AG09309 (cell line): ENCODE measurements at places on chromosomes 12 and 14.
A peak's percentile ranks its signal among the peaks of the same experiment; 100 is the strongest.

GRCh38 chr12:120522568-120522967 is 6.4 kb downstream of the COQ5 start:
- DNase-seq, result no peak

DNA sequence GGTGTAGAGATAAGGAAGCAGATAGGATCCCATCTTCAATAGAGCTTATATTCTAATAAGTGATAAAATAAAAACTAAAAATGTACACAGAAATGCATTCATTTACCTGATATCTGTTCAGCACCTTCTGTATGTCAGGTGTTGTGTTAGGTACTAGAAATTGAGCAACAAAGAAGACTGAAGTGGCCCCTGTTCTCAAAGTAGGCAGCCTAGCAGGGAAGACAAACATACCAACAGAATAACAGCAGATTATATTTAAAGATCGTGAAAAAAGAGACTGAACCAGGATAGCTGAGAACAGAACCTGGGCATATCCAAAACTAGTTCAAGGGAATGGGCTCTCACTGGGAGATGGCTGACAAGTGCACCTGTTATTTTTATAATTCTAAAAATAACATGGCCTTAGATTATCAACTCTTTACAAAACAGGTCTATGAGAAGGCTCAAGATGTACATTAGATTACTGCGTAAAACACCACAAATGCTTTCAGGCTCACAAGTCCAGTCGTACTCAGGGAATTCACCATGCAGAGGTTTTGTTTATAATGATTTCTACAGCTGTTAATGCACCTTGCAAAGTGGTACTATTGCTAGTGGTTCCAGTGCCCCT is 16.4 kb downstream of the ANO6 start:
- no peak for DNase-seq

DNA sequence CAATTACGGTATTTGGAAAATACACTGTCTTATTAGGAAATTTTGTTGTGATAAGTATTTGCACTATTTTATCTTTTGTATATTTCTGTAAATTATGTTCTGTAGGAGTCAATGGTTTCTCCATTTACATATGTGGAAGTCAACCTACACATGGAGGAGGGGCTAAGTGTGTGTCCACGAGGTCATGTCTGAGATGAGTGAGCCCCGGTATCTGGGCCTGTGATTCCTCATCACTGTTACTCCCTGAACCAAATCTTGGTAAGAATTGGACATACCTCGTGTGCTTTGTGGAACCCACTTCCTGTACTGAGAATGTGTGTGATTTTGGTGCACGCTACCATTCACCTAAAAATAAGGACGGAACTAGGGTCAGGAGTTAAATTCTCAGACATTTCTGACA is 1105.5 kb downstream of the TMEM121 start:
- no peak for DNase-seq

DNA sequence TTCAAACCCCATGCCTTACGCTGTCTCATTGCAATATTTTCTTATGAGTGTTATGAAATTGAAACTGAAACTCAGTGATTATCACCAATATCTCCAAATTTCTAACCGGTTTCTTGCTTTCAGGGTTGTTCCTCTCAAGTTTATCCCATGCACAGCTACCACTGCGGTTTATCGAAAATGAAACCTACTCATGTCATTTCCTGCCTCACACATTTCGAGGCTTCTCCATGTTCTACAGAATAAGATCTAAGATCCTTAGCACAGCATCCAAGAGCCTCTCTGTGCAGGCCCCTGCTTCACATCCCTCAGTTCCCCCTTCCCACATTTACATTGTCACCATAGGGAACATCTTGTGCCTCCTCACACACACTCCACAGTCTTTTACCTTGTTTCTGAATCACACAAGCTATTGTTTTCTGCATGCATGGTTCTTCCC is 45.5 kb upstream of the FAR2 start:
- no peak for DNase-seq

- no peak for DNase-seq
Observed at GRCh38 chr14:92492258-92492657, 21.3 kb upstream of the RIN3 start.

GRCh38 chr12:103257763-103258162 is 238.0 kb downstream of the C12orf42 start:
- DNase-seq, result no peak

DNA sequence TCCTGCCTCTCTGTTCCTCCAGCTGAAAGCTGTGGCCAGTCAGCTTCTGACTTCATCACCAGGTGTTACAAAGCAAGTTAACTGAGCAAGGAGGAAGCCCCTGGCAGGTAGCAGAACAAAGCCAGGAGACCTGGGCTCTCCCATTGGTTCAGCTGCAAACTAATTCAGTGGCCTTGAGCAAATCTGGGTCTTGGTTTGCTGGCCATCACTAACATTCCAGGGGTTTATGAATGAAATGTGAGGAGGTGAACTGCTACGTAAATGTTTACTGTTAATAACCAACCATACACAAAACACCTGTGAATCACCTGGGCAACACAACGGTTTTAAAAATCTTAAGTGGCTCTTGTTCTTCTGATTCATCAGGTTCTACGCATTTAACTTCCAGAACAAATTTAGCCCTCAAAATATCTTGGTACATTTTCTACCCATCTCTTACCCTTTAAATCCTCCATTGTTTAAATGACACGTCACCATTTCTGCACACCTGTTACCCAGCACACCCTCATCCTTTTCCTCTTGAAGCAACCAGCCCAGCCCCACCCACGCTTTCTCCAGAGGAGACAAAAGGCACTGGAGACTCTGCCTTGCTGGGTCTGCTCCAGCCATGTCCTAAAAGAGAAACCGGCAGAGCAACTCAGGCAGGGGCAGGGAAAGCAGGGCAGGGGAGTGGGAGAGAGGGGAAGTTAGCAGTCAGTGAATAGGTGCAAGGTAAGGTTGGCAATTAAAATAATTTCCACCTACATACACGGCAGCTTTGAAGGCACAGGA is 49.3 kb upstream of the TSPAN11 start:
- DNase-seq, result no peak

DNA sequence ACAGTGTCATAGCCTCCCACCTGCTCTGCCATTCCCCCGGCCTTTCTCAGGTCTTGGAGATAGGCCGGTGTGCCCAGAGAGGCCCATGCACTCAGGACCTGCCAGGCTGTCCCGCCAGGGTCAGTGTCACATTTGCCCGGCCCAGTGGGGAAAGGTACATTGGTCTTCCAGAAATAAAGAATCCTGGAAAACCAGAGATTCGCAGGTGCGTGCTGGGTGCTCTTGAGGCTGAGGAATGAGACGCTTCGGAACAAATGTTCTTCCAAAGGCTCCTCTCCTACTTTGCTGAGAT is 205.8 kb upstream of the RTL1 start:
- DNase-seq, result no peak

- DNase-seq, result no peak
Observed at GRCh38 chr14:102487204-102487577, 22.4 kb downstream of the ANKRD9 start.

DNA sequence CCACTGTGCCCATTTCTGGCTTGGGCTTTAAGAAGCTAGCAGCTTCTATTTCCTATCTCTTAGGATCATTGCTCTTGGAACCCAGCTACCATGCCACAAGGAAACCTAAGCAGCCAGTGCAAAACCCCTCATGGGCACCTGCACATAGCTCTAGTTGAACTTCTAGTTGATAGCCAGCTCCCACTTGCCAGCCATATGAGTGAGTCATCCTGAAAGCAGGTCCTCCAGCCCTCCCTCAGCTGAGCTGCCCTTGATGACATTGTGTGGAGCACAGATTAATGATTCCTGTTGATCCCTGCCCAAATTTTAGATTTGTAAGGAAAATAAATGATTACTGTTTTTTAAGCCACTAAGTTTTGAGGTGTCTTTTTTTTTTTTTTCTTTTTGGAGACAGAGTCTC is 234.2 kb upstream of the FBXO33 start:
- no peak for DNase-seq

- DNase-seq, result no peak
Observed at GRCh38 chr12:60278209-60278608, 682.4 kb downstream of the SLC16A7 start.

GRCh38 chr12:93319523-93320050 is 58.1 kb upstream of the NUDT4 start:
- DNase-seq, result peak; percentile 75

DNA sequence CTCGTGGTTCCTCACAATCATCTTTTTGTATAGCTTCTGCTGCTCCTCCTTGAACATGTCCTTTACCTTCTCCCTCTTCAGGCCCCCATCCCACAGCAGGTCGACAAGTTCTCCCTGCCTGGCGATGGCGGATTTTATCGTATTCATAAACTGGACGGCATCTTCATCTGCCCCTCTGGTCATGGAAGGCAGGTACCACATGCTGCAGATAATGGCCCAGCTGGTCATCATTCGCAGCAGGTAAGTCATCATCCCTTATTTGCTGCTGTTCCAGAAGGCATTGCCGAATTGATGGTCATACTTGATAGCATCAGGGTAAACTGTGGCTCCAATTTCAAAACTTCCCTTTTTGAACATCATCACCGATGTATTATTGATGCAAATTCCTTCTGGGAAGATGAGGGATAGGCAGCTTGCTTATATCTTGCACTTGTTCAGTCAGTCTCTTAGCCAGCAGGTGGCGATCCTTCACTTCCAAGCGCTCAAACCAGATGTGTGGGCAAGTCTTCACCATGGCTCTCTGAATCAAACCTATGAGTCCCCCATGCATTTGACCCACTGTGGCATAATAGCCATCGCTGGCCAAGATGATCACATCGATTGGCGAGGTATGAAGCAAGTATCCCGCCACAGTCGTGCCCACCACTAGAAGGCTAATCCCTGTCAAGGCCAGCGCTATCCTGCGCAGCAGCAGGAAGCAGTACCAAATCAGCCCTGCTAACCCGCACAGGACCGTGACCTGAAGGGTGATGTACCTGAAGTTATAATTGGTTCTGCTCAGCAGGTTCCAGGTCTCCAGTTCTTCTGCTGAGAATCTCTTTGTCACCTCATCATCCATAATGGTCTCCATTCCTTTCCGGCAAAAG is 381.5 kb upstream of the STXBP6 start:
- no peak for DNase-seq

- DNase-seq, result no peak
Observed at GRCh38 chr12:31353750-31354708, 28.1 kb upstream of the SINHCAF start.

DNA sequence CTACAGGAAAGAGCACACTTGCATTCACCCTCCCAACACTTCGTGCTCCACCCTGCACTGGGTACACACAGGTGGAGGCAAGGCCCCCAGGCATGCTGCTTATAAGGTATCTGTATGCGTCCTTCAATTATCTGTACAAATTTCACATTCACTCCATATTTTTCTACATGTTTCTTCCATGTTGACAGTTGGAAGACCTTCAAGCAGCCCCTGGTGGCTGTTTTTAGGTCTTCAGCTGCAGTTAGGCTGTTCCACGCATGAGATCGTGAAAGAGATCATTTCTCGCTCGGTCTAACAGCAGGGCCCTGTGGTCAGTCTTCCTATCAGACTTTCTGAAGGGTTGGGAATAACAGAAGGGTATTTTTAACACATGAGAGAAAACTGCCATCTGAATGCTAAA is 47.1 kb downstream of the PLXNC1 start:
- DNase-seq, result no peak

DNA sequence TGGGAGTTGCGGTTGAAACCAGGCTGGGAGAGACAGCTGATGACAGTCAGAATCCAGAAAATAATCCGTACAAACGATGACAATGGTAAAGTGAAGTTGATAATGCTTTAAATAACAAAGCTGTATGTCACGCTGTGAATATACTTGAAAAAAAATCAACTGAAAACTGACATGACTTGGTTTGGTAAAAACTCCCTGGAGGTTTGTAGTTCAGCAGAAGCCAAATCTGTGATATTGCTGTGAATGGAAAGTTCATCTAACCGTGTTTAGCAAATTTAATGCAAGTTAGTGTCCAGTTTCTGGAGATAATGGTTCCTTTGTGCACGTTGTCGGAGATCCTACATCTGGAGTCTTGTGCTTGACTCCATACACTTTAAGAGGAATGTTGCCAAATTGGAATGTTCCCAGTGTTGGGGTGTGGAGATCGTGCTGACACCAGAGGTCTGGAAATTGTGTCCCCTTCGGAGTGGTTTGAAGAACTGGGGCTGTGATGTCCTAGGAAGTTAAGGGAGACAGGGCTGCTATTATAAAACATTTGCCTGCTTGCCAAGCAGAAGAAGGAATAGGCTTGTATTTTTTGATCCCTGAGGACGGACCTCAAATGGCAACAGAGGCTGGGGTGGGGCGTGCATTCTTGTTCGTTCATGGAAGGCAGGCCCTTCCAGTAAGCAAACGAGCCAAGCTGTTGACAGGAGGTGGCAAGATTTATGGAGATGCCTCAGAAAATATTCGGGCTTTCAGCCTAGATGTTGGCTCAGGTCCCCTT is 30.6 kb downstream of the PPFIBP1 start:
- no peak for DNase-seq

DNA sequence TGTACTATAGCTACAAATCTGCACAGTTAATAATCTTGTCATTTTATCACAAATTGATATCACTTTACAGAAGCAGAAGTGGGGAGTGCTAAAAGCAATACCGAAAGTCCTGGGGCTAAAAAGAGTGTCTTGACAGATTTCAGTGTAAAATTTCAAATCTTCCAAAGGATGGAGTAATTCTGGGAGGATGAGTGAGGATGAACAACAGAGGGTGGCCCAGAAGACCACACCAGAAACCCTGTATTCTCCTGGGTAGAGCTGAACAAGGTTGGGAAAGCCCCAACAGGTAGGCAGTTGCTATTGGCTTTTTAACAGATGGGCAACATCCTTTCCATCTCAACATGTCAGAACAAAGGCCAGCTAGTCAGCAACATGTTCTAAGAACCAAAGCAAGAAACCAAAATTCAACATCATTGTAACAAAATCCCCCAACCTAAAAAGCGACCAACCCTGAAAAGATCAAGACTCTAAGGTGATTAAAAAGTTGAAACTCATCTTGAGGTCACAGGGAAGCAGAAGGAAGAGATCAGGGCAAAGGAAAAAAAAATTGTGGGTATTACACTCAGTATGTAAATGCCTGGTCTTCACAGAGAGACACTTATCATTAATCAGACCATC is 38.8 kb downstream of the CBX5 start:
- DNase-seq, result no peak

GRCh38 chr12:56278905-56279304 is 12.2 kb downstream of the COQ10A start:
- DNase-seq, result no peak

GRCh38 chr12:56011509-56012090 is 9.2 kb upstream of the IKZF4 start:
- no peak for DNase-seq
